ENCODE measurements at places on chromosomes 4 and X. TPM values are rescaled to one million over a fixed set of nuclear protein-coding genes. Genes with fewer than 3 reads are reported as not detected.

The KCTD8 gene
- total RNA-seq: 0.20 TPM

The EXOC1L gene
- total RNA-seq: not detected

The COQ2 gene
- 15.4 TPM for total RNA-seq

The ADGRG2 gene
- 11.9 TPM for total RNA-seq

The ABCG2 gene
- total RNA-seq: 0.39 TPM

The NKX6-1 gene
- under 0.01 TPM for total RNA-seq

The HTN1 gene
- not detected for total RNA-seq

The SYNPO2 gene
- 10.3 TPM for total RNA-seq

The SSX1 gene
- total RNA-seq: not detected

The RBM46 gene
- not detected for total RNA-seq

The FAM184B gene
- total RNA-seq: not detected

The GLRB gene
- 1.5 TPM for total RNA-seq

The NMU gene
- total RNA-seq: not detected

The ITGB1BP2 gene
- 1.8 TPM for total RNA-seq

The ITIH6 gene
- total RNA-seq: not detected

The KCND1 gene
- total RNA-seq: 0.20 TPM

The SH2D1A gene
- not detected for total RNA-seq

The SH3RF1 gene
- 23.1 TPM for total RNA-seq

The SLC26A1 gene
- total RNA-seq: under 0.01 TPM

The FGFR3 gene
- 2.2 TPM for total RNA-seq

The ODAM gene
- not detected for total RNA-seq

The RNF128 gene
- total RNA-seq: under 0.01 TPM

The ZMAT1 gene
- total RNA-seq: 0.37 TPM

The SLC9A7 gene
- 30.5 TPM for total RNA-seq

The PDGFC gene
- total RNA-seq: 70.4 TPM

The HSFX3 gene
- not detected for total RNA-seq

The PF4V1 gene
- total RNA-seq: not detected

The OTUD6A gene
- not detected for total RNA-seq

The GLRA3 gene
- not detected for total RNA-seq

The ASB5 gene
- under 0.01 TPM for total RNA-seq

The SPANXA1 gene
- total RNA-seq: not detected

The HTN3 gene
- total RNA-seq: not detected

The KLHL4 gene
- 1.8 TPM for total RNA-seq

The PDE6B gene
- 0.39 TPM for total RNA-seq

The SYP gene
- 0.37 TPM for total RNA-seq

The FAM9B gene
- not detected for total RNA-seq

The EGFL6 gene
- not detected for total RNA-seq

The DGKK gene
- total RNA-seq: not detected

The NOCT gene
- total RNA-seq: 9.9 TPM

The GPR50 gene
- not detected for total RNA-seq

The TCEANC gene
- 2.9 TPM for total RNA-seq

The RNF150 gene
- total RNA-seq: 0.39 TPM

The DCAF12L2 gene
- total RNA-seq: 0.39 TPM

The PPAT gene
- total RNA-seq: 18.7 TPM

Measured in subcutaneous preadipocyte (primary cell).